ENCODE measurements at places on chromosomes 4 and X. TPM values are rescaled to one million over a fixed set of nuclear protein-coding genes. Genes with fewer than 3 reads are reported as not detected.

The EDNRA gene
- not detected for total RNA-seq

The SCD5 gene
- total RNA-seq: 0.12 TPM

The MAGEA11 gene
- not detected for total RNA-seq

DNA sequence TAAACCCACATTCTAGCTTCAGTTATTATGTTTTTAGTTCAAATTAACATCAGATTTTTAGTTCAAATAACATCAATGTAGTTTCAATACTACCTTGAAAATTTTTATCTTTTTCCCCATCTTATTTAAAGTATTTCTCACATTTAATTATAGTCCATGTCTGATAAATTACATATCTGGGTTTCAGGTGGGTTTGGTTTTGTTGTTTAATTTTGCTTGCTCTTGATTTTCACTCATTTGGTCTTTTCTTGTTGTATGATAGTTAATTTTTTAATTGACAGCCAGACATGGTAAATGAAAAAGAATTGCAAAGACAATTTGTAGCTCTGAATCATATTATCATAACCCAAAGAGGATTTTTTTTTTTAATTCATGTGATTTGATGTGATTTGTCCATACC lies 41.9 kb downstream of the GYG2 start:
- no peaks in the 10 kb centered on the region for H3K4me1 ChIP-seq
- no peak for DNase-seq
- H3K36me3 ChIP-seq: no peaks in the 10 kb centered on the region
- H3K4me3 ChIP-seq: no peak overlapping the region
- H3K27ac ChIP-seq: no peak overlapping the region

DNA sequence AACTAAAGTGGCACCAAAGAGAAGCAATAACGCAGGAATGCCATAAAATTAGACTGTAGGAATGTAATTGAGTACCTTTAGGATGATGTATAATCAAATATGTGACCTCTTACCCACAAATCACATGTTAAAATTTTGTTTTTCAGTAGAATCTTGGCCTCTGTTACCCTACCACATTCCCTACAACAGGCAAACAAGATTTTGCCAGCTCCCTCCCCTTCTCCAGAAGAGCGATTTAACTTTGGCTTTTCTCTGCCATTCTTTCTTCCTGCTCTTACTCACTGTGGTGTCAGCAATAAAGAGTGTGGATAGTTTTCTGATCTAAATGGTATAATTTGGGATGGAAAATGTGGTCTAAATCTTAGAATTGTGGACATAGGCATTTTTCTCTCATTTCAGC lies 57.2 kb downstream of the TRIM2 start:
- no peaks in the 10 kb centered on the region for H3K36me3 ChIP-seq
- no peak overlapping the region for H3K4me3 ChIP-seq
- no peaks in the 10 kb centered on the region for H3K27me3 ChIP-seq
- DNase-seq: no peak

DNA sequence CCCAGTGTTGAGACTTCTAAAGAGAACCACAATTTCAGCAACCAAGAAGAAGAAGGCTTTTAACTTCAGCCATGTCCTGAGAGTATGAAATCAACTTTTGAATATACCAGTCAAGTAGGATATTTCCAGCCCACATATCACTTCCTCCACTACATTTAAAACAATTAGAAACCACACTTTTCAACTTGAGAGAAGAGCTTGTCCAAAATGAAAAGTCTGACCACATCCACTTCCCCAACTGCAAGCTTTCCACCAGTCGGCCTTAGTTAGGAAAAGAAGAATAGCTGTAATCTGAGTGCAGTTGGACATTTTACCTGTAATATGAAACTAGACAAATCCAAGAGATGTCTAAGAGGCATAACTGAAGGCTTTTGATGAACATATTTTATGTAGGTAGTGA lies 101.9 kb upstream of the SLC7A11 start:
- H3K4me3 ChIP-seq: no peak overlapping the region
- H3K4me1 ChIP-seq: peaks cover 7% of the 10 kb centered on the region
- DNase-seq: no peak
- H3K27ac ChIP-seq: no peak overlapping the region
- no peaks in the 10 kb centered on the region for H3K27me3 ChIP-seq
- H3K36me3 ChIP-seq: no peaks in the 10 kb centered on the region

GRCh38 chrX:10904220-10904619 lies 206.9 kb upstream of the HCCS start:
- DNase-seq: no peak
- no peak overlapping the region for H3K4me3 ChIP-seq
- H3K27ac ChIP-seq: no peak overlapping the region
- no peaks in the 10 kb centered on the region for H3K36me3 ChIP-seq
- H3K4me1 ChIP-seq: no peaks in the 10 kb centered on the region

GRCh38 chrX:67563469-67564448 lies 19.9 kb downstream of the AR start:
- H3K4me3 ChIP-seq: no peak overlapping the region
- no peaks in the 10 kb centered on the region for H3K4me1 ChIP-seq
- no peaks in the 10 kb centered on the region for H3K27me3 ChIP-seq
- H3K36me3 ChIP-seq: no peaks in the 10 kb centered on the region

- H3K4me1 ChIP-seq: no peaks in the 10 kb centered on the region
- H3K36me3 ChIP-seq: no peaks in the 10 kb centered on the region
- H3K27me3 ChIP-seq: no peaks in the 10 kb centered on the region
- no peak overlapping the region for H3K27ac ChIP-seq
These were observed 851.4 kb upstream of the AGA start for GRCh38 chr4:178293601-178294000.

GRCh38 chr4:55069248-55069647 lies 56.1 kb downstream of the KDR start:
- peaks cover 13% of the 10 kb centered on the region for H3K27me3 ChIP-seq
- H3K4me3 ChIP-seq: no peak overlapping the region
- H3K4me1 ChIP-seq: no peaks in the 10 kb centered on the region
- DNase-seq: no peak
- no peak overlapping the region for H3K27ac ChIP-seq

DNA sequence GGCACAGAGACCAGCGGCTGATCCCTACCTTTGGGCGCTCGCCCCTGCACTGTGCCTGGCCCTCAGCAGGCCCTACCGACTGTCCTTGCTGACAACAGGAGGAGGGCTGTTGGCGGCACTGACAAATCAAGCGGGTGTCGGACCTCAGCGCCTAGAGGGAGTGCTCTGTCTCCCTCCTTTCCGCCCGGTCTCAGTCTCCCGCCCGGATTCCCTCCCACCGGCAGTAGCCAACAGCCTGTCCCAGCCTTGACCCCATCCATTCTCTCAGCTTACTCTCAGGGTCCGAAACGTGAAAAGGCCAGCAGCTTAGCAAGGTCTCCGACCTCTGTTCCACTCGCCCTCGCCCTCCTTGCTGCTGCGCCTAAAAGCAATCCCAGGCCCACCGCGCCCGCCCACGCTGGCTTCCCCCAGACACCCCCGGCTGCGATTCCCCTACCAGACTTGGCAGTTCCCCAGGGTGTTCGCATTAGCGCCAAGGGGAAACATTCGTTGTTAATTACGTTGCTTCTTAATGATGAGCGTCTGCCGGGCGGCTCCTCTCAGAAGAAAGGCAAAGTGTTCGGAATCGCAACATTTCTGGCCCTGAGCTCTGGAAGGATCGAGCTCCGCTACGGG lies 96.2 kb downstream of the SOWAHB start:
- no peak overlapping the region for H3K27ac ChIP-seq
- no peaks in the 10 kb centered on the region for H3K36me3 ChIP-seq
- no peaks in the 10 kb centered on the region for H3K4me1 ChIP-seq
- no peak for DNase-seq
- H3K27me3 ChIP-seq: peaks cover 17% of the 10 kb centered on the region
